NCI-H1436 treated with DMSO at 0.1 percent for 48 hours (cell line): ENCODE measurements at places on chromosomes 4 and X.

- DNase-seq: no peak
These were observed 27.0 kb downstream of the BLOC1S4 start for GRCh38 chr4:6742989-6743388.

GRCh38 chr4:107512549-107512948, 207.5 kb downstream of the PAPSS1 start:
- no peak for DNase-seq

- DNase-seq: no peak
These were observed 38.2 kb upstream of the ABCG2 start for GRCh38 chr4:88196523-88197185.

- no peak for DNase-seq
These were observed 3.1 kb downstream of the CXCL2 start for GRCh38 chr4:74095886-74096264.

- no peak for DNase-seq
These were observed 300.0 kb upstream of the PUDP start for GRCh38 chrX:7447801-7448499.

- no peak for DNase-seq
These were observed 15.7 kb downstream of the DMD start for GRCh38 chrX:33195698-33196097.

- no peak for DNase-seq
These were observed 90.8 kb upstream of the SHISA3 start for GRCh38 chr4:42306221-42307109.

- no peak for DNase-seq
These were observed 141.5 kb upstream of the RBPJ start for GRCh38 chr4:26179316-26179760.

GRCh38 chr4:76898949-76899645, 1.2 kb upstream of the SOWAHB start:
- no peak for DNase-seq

DNA sequence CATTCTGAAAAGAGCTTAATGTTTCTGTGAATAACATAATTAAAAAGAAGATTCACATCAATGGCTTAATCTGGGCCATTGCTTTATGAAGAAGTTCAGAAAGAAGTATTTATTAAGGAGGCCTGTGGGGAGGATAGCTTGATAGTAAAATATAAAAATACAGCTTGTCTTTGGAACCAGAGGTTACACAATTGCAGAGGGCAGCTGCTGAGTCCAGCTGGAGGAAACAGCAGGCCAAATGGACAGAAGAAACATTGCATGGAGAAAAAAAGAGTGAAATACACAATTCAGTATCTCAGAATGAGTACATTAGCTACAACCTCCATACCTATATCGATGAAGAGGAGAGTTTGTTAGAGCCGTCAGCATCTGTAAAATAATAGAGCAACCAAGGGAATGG, 148.0 kb upstream of the NPY2R start:
- DNase-seq: no peak

GRCh38 chrX:55648434-55648833, 25.2 kb downstream of the FOXR2 start:
- DNase-seq: no peak

DNA sequence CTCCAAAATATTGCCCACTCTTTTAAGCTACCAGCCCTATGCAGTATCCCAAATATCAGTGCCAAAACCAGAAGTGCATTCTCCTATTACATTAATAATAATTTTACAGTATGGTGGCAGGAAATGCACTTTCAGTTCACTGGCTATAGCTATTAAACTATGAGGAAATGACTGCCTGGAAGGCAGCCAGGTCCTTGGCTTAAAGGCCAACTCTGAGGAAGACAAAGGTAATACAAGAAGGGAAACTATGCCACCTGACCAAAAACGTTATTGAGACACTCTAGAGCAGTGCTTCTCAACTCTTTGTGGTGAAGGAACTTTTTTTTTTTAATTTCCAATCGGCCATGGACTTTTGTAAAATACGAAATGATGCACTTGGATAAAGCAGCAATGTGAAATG, 133.6 kb upstream of the VAMP7 start:
- peak; percentile 3 for DNase-seq

GRCh38 chr4:142064181-142064580, 427.8 kb downstream of the IL15 start:
- no peak for DNase-seq

GRCh38 chr4:154577324-154577723, 13.2 kb downstream of the FGA start:
- DNase-seq: no peak

DNA sequence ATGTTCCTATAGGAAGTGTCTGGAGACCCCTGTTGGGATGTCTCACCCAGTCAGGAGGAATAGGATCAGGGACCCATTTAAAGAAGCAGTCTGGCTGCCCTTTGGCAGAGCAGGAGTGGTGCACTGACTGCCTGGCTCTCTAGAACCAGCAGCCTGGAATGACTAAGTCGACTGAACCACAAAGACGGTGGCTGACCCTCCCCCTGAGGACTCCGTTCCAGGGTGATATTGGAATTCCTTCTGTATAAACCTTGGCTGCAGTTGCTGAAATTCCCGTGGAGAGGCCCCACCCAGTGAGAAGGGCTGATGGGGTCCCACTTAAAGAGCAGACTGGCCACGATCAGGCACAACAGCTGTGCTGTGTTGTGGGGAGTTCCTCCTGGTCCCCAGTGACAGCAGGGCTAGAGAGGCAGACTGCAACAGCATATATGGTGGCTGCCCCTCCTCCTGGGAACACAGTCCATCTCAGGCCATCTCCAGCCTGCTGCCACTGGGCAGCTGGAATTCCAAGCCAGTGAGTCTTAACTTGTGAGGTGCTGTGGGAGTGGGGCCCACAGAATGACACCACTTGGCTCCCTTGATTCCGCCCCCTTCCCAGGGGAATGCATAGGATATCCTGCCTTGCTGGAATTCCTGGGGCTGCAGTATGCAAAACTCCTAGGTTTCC, 41.8 kb upstream of the RLIM start:
- DNase-seq: no peak

DNA sequence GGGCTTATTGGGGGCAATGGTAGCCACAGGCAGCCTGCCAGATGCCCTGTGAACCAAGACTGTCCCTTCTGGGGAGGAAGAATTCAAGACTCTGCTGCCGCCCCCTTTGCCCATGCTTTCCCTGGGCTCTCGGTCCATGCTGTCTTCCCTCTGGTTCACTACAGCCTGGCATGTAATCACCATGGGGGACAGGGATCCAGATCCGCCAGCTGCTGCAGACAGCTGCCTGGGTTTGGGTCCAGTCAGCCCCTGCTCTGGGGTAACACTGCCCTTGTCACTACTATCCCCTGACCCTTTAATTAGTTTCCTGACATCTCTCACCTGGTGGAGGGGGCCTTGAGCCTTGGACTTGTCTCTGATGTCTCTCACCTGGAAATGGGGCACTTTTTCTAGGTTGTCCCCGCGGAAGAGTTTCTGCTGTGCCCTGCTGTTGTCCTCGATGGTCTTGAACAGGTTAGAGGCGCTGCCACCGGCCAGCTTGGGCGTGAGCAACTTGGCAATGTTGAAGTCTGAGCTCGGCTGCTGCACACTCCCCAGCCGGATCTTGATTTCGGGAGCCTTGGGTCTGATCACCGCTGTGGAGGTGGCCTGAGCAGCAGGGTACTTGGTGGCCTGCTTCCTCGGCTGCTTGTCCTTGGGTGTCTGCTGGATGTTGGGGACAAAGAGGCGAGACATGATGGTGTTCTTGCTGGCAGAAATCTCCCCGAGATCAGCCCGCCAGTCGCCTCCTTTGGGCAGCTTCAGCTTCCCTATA, 6.4 kb downstream of the C4orf54 start:
- no peak for DNase-seq

GRCh38 chrX:20144491-20144890, 2.9 kb upstream of the EIF1AX start:
- no peak for DNase-seq

GRCh38 chr4:105059337-105059736, 87.3 kb upstream of the TET2 start:
- DNase-seq: no peak

DNA sequence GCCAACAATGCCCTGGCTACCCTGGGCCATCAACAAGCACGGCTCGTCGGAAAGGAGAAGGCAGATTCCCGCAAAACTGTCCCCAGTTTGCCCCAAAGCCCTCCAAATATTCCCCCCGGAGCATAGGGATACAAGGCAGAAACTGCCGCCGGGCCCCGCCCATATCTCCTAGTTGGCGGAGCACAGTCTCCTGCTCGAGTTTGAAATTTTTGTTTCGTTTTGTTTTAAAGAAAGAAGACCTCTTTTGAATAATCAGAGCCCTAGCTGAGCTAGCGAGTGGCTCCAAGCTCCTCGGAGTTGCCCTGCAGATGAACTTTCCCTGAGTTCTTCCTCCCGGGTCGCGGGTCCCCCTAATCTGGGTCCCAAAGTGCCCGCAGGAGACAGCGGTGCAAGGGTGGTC, 138.1 kb upstream of the ZIC3 start:
- DNase-seq: no peak

DNA sequence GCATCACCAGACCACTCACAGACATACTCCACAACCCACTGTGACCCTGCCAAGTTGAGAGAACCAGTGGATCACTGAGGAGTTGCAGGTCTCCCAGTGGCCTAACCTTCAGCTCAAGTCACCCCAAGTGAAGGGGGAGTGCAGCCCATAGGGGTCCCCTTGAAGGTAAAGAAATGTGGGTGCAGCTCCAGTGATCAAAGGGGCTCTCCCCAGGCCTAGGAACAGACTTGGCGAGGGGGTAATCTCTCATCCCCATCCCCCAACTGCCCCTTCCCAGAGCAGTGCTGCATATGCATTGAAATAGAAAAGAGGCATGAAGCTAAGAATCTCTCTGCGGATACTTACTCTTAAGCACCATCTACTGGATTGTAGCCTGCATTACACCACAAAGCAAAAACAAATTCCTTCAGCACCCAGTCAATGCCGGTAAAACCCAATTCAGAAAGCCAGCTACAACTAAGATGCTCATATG, 27.0 kb downstream of the MAGEE1 start:
- DNase-seq: no peak

GRCh38 chrX:143472347-143472938, 44.8 kb downstream of the SPANXN3 start:
- DNase-seq: peak; percentile 62

- DNase-seq: no peak
These were observed 17.8 kb downstream of the ZDHHC9 start for GRCh38 chrX:129825746-129826505.

DNA sequence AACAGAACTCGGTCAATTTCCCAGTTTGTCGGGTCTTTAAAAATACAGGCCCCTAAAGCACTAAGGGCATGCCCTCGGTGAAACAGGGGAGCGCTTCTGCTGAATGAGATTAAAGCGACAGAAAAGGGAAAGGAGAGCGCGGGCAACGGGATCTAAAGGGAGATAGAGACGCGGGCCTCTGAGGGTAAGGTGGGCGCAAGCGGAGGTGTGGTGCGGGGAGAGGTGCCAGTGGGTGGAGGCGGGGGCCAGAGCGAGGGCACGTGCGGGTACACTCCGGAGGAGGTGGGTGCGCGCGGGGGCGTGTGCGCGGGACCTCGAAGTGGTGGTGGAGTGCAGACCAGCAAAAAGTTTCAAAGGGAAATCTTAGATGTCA, 787 bp upstream of the TET2 start:
- DNase-seq: no peak

DNA sequence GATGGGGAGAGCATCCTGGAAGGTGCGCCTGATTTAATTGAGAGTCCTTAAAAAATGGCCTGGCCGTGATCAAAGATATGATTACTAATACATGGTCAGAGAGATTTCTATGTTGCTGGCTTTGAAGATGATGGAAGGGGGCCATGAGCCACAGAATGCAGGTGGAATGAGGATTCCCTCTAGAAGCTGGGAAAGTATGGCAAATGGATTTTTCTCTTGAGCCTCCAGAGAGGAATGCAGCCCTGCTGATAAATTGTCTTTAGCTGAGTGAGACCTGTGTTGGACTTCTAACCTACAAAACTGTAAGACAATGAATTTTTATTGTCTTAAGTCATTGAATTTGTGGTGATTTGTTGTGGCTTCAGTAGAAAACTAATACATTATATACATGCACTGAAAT, 7.7 kb downstream of the NUDT9 start:
- DNase-seq: no peak

DNA sequence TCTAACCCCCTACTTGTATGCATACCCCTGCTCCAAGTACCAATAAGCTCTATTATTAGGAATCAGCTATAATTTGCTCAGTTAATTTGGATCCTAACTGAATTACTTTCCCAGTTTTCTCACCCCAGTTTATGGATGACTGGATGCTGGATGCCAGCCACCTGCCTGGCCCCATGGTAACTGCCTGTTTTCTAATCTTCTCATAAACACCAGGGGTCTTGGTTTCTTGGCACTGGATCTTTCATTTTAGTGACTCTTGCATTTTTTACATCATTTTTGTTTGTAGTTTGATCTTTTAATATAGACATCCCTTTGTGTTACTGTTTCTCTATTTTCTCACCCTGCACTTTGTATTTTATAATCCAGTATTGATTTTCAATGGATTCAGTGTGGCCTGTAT, 246.8 kb downstream of the ADGRL3 start:
- DNase-seq: no peak

DNA sequence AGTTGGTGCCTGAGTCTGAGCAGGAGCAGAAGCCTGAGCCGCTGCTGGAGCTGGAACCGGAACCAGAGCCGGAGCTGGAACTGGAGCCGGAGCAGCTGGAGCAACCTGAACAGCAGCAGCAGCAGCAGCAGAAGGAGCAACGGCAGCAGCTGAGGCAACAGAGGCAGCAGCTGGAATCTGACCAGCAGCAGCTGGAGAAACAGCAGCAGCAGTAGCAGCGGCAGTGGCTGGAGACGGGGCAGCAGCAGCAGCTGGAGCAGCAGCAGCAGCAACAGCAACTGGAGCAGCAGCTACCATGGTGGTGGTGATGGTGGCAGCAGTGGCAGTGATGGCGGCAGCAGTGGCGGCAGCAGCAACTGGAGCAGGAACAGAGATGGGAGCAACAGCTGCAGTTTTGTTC, 61.5 kb downstream of the AMOT start:
- DNase-seq: no peak

DNA sequence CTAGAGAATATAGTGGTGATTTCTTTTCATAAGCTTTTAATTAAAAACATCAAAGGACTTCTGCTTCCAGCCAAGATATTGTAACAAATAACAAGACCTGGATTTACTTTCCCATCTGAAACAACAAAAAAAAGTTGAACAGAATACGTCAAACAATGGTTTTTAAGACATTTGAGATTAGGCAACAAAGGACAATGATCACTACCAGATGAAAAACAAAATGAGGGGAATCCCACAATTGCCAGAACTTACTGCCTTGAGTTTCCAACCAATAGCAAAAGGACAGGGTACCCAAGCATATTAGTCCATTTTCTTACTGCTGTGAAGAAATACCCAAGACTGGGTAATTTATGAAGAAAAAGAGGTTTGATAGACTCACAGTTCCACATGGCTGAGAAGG, 341.4 kb upstream of the INTU start:
- DNase-seq: no peak

DNA sequence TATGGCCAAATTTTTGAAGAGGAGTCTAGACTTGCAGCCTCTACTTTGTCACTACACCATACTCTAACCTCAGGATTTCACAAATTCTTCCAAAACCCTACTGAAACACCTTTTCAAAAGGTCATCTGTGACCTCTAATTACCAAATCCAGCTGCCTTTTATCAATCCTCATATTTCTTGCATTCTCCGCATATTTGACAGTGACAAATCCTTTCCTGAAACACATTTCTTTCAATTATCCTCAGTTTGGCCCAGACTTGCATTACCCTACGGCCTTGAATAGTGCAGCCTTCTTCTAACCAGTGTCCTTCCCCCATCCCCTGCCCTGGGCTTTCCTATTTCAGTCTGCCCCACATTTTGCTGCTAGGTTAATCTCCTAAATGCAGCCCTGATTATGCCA, 25.5 kb downstream of the MID2 start:
- no peak for DNase-seq

GRCh38 chrX:103791826-103792485, 15.3 kb downstream of the PLP1 start:
- DNase-seq: no peak

- DNase-seq: no peak
These were observed 392.0 kb downstream of the MAPK10 start for GRCh38 chr4:85967872-85968271.
